ENCODE measurements at places on chromosomes 11 and 22. TPM values are rescaled to one million over a fixed set of nuclear protein-coding genes. Genes with fewer than 3 reads are reported as not detected.

DNA sequence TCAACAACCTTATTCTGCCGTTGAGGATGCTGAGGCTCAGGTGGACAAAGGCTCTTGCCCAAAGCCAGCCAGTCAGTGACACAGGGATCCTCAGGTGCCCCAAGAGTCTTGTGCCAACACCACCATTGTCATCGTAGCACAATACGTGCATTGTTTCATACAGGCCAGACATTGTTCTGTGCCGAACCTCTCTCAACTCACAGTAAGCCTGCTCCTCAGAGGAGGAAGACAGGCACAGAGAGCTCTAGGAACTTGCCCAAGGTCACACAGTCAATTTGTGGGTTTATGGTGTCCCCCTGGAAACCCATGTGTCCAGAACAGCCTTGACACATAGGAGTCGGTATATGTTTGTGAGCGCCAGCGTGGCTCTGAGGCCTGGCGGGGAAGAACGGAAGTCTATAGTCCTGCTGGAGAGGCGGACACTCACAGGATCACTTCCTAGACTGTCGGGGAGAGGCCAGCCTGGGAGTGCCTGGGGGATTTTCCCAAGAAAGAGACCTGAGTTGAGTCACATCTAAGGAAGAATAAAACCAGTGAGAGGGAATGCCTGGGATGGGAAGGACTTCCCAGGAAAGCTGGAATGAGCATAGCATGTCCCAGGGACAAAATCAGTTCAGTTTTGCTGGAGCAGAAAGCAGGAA, 20.2 kb downstream of the LIF start:
- no peak overlapping the region for H3K27ac ChIP-seq
- no peak overlapping the region for H3K4me3 ChIP-seq
- peaks cover 33% of the 10 kb centered on the region for H3K4me1 ChIP-seq
- no peaks in the 10 kb centered on the region for H3K36me3 ChIP-seq
- no peaks in the 10 kb centered on the region for H3K27me3 ChIP-seq

GRCh38 chr11:46947399-46948077, 11.0 kb downstream of the CSTPP1 start:
- no peak overlapping the region for H3K4me3 ChIP-seq
- H3K4me1 ChIP-seq = peaks cover 4% of the 10 kb centered on the region
- no peak for ATAC-seq

DNA sequence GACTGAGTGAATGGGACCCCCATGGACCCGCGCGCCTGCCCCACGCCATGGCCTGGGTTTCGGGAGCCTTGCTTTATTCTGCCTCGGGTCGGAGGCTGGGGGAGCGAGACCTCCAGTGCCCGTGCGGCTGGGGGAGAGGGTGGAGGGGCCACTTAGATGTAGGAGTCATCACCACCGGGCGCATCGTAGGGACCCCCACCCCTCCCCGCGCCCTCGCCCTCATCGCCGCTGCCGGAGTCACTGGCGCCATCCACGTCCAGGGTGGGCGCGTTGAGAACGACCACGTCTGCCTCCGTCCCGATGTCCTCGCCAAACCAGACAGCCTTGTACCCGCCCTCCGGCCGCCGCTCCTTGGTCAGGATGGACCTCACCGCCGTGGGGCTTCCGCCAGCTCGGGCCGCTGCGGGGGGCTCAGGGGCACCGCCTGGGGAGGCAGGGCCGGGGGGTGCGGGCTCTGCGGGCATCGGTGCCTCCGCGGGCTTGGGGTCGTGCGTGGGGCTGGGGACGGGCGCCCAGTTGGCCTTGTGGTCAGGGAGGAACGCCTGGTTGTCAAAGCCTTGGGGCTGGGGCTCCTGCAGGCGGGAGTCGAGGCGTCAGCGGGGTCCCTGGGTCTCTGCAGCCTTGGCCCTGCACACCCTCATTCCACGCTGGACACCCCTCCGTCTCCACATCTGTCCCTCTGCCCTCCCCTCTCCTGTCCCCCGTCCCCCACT, 1.6 kb upstream of the IRF7 start:
- no peaks in the 10 kb centered on the region for H3K27me3 ChIP-seq
- H3K36me3 ChIP-seq = peaks cover 2% of the 10 kb centered on the region
- no peaks in the 10 kb centered on the region for H3K4me1 ChIP-seq
- H3K4me3 ChIP-seq = no peak overlapping the region

DNA sequence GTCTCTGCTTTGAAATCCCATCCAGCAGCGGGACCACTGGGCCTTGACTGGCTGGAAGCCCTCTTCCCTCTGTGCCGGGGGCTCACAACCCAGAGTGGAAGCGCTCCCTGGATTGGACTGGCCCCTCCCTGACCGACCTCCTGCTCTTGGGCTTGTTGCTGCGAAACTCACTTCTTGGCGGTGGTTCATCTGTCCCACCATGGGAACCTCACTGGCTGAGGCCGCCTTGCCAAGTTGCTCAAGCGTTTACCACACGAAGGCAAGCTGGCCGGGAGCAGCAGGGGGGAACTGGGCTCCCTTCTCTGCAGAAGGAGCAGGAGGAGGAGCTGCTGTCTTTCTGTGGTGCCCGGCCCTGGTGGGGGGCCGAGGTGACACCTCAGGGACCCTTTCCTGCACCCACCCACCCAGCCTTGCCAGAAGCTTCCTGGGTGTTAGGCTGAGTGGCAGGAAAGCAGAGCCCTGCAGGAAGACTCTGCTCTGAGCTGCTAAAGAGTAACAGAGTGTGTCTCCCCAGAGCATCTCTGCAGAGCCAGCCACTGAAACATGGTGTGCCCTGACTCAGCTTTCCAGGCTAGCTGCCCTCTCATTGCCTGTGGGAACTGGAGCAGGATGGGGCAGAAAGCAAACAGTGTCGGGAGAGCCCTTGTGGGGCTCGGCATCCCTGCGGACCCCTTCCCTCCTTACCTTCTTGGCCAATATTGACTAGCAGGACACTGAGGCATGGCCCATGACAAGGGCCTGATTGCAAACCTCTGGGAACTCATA, 88.5 kb upstream of the ALX4 start:
- H3K27me3 ChIP-seq = peaks cover 29% of the 10 kb centered on the region
- no peak overlapping the region for H3K4me3 ChIP-seq
- no peaks in the 10 kb centered on the region for H3K4me1 ChIP-seq
- ATAC-seq = no peak
- H3K27ac ChIP-seq = no peak overlapping the region

- H3K36me3 ChIP-seq = no peaks in the 10 kb centered on the region
- no peak within 1 kb of the TSS for H3K27ac ChIP-seq
- peak; percentile 63 for ATAC-seq
- H3K4me3 ChIP-seq = peak within 1 kb of the TSS; percentile 68
These were observed at the start of gene SPON1 for GRCh38 chr11:13962562-13963168. Gene SPON1 (plus strand): TSS chr11:13962723. CDS start chr11:13962905, 182 bp downstream.

DNA sequence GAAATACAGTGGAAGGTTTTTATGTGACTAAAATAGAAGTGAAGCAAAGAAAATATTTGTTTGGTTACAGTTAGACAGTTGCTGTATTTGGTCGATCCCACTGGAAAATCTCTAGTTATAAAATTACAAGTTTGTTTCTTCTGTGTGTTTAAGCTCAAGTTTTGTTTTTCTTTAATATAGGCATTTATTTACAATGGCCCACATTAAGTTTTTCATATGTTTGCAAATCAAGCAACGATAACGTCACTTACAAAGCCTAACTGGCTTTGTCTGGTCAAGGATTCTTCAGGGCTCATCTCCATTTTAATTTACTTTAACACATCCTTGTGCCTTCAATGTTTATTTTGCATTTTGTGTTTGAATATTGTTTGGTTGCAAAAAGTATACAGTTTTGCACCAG, 270.6 kb downstream of the LUZP2 start:
- no peaks in the 10 kb centered on the region for H3K36me3 ChIP-seq
- no peak overlapping the region for H3K4me3 ChIP-seq
- H3K4me1 ChIP-seq = no peaks in the 10 kb centered on the region
- H3K27me3 ChIP-seq = no peaks in the 10 kb centered on the region
- ATAC-seq = no peak

- peak overlapping the region; percentile 84 for H3K4me3 ChIP-seq
- no peaks in the 10 kb centered on the region for H3K27me3 ChIP-seq
- peaks cover 33% of the 10 kb centered on the region for H3K36me3 ChIP-seq
These were observed 1.2 kb upstream of the MARK2 start for GRCh38 chr11:63837739-63838138.

The OR8J1 gene
- not detected for total RNA-seq

The SSH3 gene
- total RNA-seq = 22.0 TPM

The CELSR1 gene
- 0.32 TPM for total RNA-seq

GRCh38 chr11:20369826-20370225, 6.3 kb downstream of the HTATIP2 start:
- no peaks in the 10 kb centered on the region for H3K27me3 ChIP-seq
- H3K27ac ChIP-seq = no peak overlapping the region
- peaks cover 95% of the 10 kb centered on the region for H3K36me3 ChIP-seq
- no peak overlapping the region for H3K4me3 ChIP-seq

The SLC43A1 gene
- total RNA-seq = 9.1 TPM

The CARD18 gene
- not detected for total RNA-seq

GRCh38 chr22:38298312-38299005, 18.8 kb downstream of the CSNK1E start:
- peaks cover 83% of the 10 kb centered on the region for H3K36me3 ChIP-seq
- H3K4me1 ChIP-seq = no peaks in the 10 kb centered on the region
- ATAC-seq = peak; percentile 68
- no peaks in the 10 kb centered on the region for H3K27me3 ChIP-seq
- no peak overlapping the region for H3K27ac ChIP-seq

DNA sequence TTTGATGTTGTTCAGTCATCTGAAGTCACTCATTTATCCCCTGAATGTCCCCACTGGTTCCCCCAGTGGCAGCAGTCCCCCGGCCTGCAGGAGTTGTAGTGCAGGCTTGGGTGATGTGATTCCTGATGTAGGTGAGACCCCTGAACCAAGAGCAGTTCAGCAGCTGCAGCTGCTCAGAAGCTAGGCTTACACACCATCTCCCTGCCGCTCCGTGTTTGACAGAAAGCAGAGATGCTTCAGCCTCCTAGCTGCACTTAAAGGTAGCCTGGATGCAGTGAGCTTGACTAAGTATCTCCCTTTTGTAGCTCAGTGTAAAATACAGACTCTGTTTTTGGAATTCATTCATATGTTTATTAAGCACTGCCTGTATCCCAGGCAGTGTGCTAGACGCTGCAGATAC, 47.3 kb downstream of the C22orf31 start:
- no peaks in the 10 kb centered on the region for H3K36me3 ChIP-seq
- no peak overlapping the region for H3K4me3 ChIP-seq
- no peak for ATAC-seq
- peaks cover 9% of the 10 kb centered on the region for H3K27me3 ChIP-seq

GRCh38 chr11:19366992-19367709, 126.4 kb upstream of the E2F8 start:
- H3K27ac ChIP-seq = no peak overlapping the region
- no peak for ATAC-seq
- peaks cover 15% of the 10 kb centered on the region for H3K27me3 ChIP-seq
- H3K4me1 ChIP-seq = no peaks in the 10 kb centered on the region

DNA sequence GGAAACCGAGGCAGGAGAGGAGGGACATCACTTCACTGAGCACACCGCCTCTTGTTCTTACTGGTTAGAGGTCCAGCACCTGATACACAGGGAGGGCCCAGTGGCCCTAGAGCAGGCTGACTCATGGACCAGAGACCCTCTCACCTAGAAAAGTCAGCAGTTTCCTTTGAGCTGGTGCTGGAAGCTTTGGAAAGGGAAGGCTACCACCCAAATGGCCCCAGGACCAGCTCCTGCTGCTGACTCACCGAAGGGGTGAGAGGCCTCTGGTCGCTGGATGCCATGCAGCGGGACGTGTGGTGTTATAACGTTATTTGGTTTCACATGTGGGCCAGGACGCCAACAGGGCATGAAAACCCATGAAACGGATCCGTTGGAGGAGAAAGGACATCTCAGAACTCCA, 3.8 kb downstream of the NADSYN1 start:
- H3K4me3 ChIP-seq = no peak overlapping the region
- no peaks in the 10 kb centered on the region for H3K27me3 ChIP-seq

DNA sequence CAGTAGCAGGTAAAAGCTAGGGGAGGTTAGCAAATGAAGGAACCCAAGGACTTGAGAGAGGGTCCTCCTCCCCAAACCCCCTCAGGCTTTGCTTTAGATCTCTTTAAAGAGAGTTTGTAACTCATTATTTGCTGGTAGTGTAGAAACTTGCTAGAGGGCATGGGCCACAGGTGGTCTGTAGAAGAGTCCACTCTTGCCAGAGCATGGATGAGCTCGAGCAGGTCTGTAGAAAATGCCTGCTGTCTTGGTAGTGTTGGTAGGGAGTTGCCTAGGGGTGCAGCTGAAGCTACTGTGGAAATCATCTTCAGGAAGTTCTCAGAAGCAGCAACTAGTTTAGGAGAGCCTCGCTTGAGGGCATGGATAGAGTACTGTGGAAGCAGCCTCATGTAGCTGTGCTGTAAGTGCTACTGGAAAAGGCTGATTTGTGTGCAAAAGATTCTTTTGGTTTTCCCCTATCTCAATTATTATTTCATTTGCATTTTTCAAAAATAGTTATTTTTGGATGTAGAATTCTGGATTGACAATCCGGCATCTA, 104.3 kb downstream of the TMEM135 start:
- no peak overlapping the region for H3K4me3 ChIP-seq
- no peak for ATAC-seq
- H3K27ac ChIP-seq = no peak overlapping the region
- H3K4me1 ChIP-seq = peaks cover 4% of the 10 kb centered on the region
- no peaks in the 10 kb centered on the region for H3K27me3 ChIP-seq

DNA sequence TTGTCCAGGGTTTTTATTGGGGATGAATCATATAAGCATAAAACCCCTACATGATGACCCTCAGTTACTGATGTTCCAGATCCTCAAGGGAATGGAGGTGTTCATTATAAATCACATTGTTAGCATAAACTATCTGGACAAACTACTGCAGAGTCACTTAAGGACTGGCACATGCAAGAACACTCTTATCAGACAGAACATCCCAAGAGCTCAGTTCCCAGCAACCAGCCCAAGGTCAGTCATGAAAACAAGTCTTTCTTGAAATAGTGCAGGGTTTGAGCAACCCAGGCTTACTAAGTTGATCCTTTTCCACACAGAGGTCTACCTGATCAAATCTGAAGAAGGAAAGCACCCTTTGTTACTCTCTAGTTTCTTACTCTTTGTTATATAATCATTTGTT, 13.5 kb upstream of the PTS start:
- no peaks in the 10 kb centered on the region for H3K36me3 ChIP-seq
- ATAC-seq = no peak
- peaks cover 13% of the 10 kb centered on the region for H3K4me1 ChIP-seq
- H3K27ac ChIP-seq = no peak overlapping the region

GRCh38 chr11:128398517-128399250, 188.7 kb downstream of the ETS1 start:
- no peaks in the 10 kb centered on the region for H3K36me3 ChIP-seq
- H3K27me3 ChIP-seq = no peaks in the 10 kb centered on the region
- H3K4me1 ChIP-seq = peaks cover 11% of the 10 kb centered on the region
- peak overlapping the region; percentile 28 for H3K27ac ChIP-seq
- H3K4me3 ChIP-seq = peak overlapping the region; percentile 35
- ATAC-seq = peak; percentile 69

The TEAD1 gene
- 1.6 TPM for total RNA-seq

The MMP13 gene
- not detected for total RNA-seq

GRCh38 chr11:22130462-22131053, 62.3 kb upstream of the ANO5 start:
- H3K4me3 ChIP-seq = no peak overlapping the region
- no peak overlapping the region for H3K27ac ChIP-seq
- no peak for ATAC-seq
- H3K27me3 ChIP-seq = no peaks in the 10 kb centered on the region

DNA sequence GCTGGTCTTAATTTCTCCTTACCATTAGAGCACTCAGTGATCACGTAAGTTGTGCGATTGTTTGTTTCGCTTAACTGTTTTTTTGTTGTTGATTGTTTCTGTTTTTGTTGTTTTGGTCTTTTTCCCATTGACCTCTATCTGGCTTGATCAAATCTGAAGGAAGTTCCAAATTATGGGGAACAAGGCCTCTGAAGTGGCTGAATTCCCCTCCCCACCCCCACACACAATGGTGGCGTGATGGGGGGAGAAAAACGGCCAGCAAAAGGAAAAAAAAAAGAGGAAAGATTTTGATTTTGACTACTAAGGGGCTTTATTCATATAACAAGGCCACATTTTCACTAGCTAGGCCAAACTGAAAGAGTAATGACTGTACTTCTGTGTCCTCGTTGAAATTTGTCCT, 53.6 kb downstream of the OSBPL5 start:
- no peaks in the 10 kb centered on the region for H3K4me1 ChIP-seq
- no peaks in the 10 kb centered on the region for H3K27me3 ChIP-seq
- no peak for ATAC-seq

Data from activated T-helper 17 cell treated with anti-CD3 and anti-CD28 coated beads, Interleukin-2, amount 50 U/mL, for 72 hours (primary cell).